ENCODE measurements at places on chromosomes 2 and 18. TPM values are rescaled to one million over a fixed set of nuclear protein-coding genes. Genes with fewer than 3 reads are reported as not detected.

Gene CTAGE1
- total RNA-seq, result not detected

Gene SNTG2
- total RNA-seq, result not detected

Gene PJVK
- 2.9 TPM for total RNA-seq

Gene DYNAP
- total RNA-seq, result not detected

Gene THUMPD2
- total RNA-seq, result 4.9 TPM

Gene RNF144A
- 6.0 TPM for total RNA-seq
